ENCODE measurements at places on chromosomes 11 and 22.

- DNase-seq: no peak
Measured at GRCh38 chr22:40642316-40642715, 5.8 kb upstream of the MRTFA start.

DNA sequence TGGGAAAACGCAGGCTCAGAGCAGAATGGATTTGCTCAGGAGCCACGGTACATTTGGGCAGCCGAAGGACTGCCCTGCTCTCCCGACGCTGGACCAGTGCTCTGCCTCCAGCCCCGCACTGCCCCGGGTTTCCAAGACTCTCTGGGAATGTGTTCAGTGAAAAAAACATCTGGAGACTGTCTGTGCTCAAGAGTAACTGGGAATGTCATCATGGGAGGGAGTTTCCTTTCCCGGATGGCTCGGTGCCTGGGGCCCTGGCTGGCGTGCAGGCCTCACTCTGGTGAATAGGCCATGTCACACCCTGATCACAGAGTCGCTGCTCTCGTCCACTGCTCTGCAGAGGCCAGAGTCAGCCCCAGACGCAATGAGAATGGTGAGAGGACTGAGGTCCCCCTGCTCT lies 9.8 kb upstream of the APOL6 start:
- DNase-seq: no peak

DNA sequence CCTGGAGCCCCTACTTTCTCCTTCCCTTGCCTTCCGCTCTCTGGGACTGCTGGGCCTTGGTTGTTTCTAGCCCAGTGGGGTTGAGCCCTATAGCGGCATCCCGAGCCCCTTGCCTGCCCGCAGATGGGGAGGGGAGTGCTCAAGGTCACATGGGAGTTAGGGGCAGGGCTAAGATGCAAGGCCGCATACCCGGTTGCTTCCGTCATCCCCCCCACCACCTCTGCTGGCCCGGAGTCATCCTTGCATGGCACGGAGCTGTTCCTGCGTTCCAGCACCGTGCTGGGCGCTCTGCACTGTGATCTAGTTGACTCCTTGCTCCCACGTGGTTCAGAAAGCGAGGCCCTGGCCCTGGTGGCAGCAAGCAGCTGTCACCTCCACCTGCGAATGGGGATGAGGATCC lies 18.0 kb downstream of the FLRT1 start:
- no peak for DNase-seq

DNA sequence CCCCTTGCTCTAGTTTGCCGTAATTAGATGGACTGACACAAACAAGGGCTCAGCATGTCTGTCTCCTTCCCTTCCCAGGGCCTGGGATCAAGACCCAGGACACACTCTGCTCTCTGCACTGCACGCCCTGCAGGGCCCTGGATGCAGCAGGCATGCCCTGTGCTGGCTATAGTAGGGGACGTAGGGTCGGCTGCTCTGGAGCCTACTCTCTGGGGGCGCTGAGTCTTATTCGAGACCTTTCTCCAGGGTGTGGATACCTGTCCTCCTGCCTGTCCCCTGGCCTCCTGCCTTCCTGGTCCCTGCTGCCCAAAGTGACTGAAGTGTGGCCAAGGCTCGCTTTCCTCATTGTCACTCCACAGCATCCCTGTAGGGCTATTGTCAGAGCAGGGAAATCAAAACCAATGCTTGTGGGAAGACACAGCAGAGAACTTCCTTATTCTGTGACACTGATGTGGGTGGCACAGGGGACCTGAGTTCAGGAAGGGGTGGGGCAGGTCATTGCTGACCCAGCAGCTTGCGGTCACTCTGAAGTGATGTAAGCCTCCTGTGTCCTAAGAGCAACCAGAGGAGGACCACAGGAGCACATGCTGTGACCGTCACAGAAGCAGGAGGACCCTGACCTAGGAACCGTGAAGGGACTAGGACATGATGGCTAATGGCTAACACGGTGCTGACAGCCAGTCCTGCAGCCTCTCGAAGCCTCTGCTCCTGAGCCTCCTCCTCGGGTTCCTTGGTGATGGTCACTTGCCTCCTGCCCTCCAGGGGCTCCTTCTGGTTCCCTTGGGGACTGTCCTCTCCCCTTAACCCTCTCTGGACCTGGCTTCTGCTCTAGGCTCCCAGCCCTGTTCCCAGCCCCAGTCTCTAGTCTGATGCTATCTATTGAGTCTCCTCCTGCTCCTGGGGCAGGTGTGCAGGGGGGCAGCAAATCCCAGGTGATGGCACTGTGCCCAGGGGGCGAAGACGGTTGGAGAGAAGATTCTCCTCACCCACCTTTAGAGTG lies 10.3 kb downstream of the APOBEC3A start:
- no peak for DNase-seq

- no peak for DNase-seq
Measured at GRCh38 chr22:26798462-26799065, 141.2 kb downstream of the MIAT start.

GRCh38 chr11:30311189-30311588 lies 11.7 kb upstream of the ARL14EP start:
- DNase-seq: no peak

DNA sequence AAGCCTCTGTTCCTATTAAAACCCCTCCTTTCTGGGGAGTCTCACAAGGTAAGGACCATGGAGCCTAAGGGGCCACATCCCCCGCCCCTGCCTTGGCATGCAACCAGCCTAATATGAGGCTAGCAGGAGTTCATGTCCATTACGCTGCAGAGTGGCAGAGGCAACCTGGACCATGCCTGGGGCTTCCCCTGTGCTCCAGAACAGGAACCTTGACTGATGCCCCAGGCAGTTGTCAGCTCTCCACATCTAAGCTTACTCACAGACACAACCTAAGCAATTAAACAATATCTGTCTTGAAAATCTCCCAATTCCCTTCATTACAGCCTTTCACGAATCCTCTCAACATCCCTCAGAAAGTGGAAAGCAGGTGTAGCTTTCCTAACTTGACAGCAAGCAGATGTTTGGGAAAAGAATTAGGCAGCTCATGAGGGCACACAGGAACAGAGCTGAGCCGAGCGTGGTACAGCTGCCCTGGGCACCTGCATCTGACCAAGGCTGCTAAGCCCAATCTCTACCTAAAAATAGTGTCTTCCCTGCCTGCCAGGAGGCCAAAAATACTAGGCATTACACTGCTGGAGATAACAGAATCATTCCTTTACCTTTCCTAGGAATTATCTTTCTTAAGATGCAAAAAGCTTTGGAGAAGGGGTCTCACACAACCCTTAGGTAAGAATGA lies 20.8 kb downstream of the C11orf71 start:
- no peak for DNase-seq

DNA sequence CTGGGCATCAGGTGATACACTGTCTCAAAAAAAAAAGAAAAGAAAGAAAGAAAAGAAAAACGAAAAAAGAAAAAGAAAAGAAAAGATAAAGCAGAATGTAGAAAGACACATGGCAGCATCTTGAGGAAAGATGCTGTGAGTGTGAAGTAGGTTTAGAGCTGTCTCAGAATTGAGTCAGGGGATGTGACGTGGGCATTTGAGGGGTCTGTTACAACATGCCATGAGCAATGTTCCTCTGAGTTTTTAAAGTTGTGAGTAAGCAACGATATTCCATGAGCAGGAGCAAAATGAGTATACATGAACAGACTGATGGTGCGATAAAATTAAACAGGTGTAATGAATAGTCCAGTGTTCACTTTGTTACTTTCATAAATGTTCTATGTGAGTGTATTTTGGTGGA lies 11.3 kb upstream of the QSER1 start:
- no peak for DNase-seq

DNA sequence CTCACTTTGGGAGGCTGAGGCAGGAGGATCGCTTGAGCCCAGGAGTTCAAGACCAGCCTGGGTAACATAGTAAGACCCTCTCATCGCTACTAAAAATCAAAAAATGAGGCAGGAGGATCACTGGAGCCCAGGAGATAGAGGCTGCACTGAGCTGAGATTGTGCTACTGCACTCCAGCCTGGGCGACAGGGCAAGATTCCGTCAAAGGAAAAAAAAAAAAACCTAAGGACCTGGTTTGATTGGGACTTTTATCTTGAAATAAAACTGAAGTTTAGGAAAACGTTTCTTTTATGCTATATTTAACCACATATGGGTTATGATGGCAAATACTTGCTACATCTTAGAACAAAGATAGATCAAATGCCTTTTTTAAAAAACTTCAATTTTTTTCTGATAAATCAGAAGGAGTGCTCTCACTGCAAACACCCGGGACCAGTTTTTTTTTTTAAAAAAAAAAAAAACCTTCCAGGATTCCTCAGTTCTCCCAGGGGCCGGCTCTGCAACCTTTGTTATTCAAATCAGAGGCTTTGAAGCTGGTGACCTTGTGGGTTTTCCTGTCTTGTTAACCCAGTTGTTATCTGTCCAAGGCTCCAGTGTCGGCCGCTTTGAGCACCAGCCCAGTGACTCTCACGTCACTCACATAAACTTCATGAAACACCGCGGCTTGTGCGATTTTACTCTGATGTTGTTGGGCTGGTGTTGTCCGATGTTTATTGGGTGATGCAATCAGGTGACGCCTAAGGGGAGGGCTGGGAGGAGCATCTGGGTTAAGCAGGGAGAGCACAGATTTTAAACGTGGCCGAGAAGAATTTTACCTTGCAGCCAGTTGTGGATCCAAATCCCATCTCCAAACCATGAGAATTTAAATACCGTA lies 24.7 kb upstream of the SLC22A12 start:
- no peak for DNase-seq

GRCh38 chr11:6616596-6617250 lies 2.5 kb downstream of the TPP1 start:
- no peak for DNase-seq

DNA sequence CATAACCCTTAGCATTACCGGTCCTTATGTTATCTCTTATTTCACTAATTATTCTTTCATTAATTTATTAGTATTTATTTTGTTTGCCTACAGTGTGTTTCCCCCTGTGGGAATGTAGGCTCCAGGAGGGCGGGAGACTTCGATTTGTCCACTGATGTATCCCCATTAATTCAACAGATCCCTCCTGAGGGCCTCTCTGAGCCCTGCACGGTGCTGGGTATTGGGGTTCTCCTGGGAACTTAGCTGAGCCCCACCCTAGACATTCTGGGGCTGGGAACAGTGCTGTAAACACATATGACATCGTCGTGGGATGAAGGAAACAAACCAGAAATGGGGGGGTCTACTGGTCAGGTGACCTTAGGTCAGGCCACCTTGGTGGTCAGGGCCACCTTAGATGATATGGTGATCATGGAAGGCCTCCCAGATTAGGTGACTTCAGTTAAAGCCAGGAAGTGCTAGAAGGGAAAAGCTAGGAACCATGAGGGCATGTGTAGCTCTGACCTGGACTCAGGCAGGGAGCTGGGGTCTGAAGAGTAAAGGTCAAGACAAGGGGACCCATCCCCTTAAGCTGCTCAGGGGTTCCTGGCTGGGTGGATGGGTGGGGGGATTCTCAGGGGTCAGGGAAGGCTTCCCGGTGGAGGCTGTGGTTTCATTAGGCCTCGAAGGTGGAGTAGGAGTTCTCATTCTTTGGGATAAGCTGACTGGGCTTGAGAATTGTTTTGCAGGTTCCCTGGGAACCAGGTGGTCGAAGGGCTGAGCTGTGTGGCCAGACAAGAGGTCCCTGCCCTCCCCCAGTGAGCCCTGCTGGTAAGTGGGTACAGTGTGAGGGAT lies 1.0 kb downstream of the PHETA2 start:
- no peak for DNase-seq

GRCh38 chr11:57196596-57196995 lies 14.8 kb downstream of the LRRC55 start:
- no peak for DNase-seq

GRCh38 chr11:5992150-5992549 lies 5.4 kb upstream of the OR52L1 start:
- DNase-seq: no peak

GRCh38 chr22:17774206-17774925 lies at the start of gene BID:
BID (minus strand) TSS chr22:17774469; CDS start chr22:17750116, 24,353 bp downstream.
- DNase-seq: no peak

GRCh38 chr11:108561535-108561991 lies 32.0 kb downstream of the EXPH5 start:
- DNase-seq: no peak

DNA sequence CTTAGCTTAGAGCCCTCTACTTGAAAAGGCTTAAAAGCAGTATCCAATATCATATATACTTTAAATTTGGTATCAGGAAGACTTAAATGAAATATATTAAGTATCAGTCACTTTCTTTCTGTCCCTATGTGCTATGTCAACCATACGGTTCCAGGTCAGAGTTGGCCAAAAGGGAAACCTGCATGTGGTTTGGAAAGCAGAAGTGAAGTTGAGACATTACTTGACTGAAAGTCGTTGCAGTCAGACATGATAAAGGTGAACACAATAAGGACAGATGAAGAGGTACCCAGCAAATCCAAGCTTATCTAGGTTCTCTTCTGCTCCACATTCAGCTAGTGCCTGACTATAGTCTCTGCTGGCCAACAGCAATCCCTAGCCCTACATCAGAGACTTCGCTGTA lies 336.8 kb downstream of the KCNA4 start:
- no peak for DNase-seq

GRCh38 chr11:33893711-33894397 lies 2.0 kb upstream of the LMO2 start:
- DNase-seq: no peak

GRCh38 chr22:20728523-20729190 lies 45.3 kb upstream of the SERPIND1 start:
- DNase-seq: no peak

GRCh38 chr11:133425992-133426391 lies 106.3 kb downstream of the OPCML start:
- no peak for DNase-seq

DNA sequence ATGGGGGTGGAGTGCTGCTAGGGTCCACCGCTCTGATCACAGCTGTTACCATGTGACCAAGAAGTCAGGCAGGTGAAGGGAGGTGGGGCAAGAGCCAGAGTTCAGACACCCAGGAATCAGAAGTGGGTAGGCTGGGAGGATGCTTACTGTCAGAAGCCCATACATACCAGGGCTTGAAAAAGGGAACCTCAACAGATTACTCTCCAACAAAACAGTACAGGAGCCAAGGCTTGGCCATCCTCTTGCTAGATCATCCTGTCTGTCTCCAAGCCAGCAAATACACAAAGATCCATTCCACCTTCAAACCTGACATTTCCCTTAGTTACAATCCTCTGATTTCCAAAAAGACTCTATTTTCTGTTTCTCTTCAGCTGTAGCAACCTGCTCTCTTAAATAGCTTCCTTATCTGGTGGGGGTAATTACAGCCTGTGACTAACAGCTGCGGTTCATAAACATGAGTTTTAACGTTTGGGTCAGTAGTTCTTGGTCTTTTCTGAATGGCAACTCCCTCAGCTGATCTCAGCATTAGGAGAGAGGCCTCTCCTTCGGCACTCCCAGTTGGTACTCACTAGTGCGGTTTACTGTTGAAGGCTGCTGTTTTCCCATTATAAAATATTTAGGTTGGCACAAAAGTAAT lies 31.1 kb upstream of the WT1 start:
- DNase-seq: no peak

GRCh38 chr11:128388206-128388815 lies 199.0 kb downstream of the ETS1 start:
- DNase-seq: no peak

GRCh38 chr11:123060277-123061000 lies 1.5 kb downstream of the HSPA8 start:
- no peak for DNase-seq

GRCh38 chr11:12195768-12196167 lies 85.4 kb downstream of the MICAL2 start:
- DNase-seq: no peak

Data from Panc1 (cell line).